Activated effector memory CD4-positive, alpha-beta T cell treated with anti-CD3 and anti-CD28 coated beads, Interleukin-2, amount 50 U/mL, for 16 hours (primary cell): ENCODE measurements at places on chromosomes 7 and 10.

- no peak for DNase-seq
Measured at GRCh38 chr7:81234896-81235295, 316.0 kb upstream of the SEMA3C start.

GRCh38 chr10:129511758-129512157 is 44.7 kb downstream of the MGMT start:
- no peak for DNase-seq

DNA sequence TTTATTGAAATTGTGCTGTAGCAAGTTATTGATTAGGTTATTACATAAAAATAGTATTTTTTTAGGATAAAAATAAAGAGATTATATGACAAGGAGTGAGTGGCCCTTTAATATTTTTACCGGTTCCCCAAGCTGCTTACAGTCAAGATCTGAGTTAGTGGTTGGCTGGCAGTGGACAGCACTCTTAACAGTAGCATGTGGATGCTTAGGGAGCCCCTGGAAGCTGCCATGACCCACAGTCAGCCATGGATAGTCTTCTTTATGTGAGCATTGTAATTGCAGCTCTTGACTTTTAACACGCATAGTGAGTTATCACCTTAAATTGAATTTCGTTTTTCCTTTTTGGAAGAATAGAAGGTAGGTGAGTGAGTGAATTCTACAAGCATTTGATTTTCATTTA is 22.1 kb downstream of the RAB18 start:
- no peak for DNase-seq

- DNase-seq: no peak
Measured at GRCh38 chr10:89887406-89887805, 186.0 kb downstream of the KIF20B start.

DNA sequence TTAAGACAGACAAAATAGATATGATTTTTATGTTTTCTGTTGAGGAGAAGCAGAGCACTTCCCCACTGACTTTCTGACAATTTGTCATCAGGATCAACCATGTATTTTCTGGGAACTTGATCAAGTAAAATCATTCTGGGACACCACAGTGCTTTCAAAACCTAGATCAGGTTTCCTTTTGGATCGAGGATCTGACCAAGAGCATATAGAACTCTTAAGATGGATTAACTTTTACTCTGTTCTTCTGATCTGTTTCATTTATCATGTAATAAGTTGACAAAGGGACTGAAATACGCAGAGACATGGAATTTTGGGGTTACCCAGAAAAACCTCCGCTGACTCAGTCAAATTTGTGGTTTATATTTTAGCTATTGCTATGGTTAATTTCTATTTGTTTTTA is 136.0 kb upstream of the WNT16 start:
- no peak for DNase-seq

DNA sequence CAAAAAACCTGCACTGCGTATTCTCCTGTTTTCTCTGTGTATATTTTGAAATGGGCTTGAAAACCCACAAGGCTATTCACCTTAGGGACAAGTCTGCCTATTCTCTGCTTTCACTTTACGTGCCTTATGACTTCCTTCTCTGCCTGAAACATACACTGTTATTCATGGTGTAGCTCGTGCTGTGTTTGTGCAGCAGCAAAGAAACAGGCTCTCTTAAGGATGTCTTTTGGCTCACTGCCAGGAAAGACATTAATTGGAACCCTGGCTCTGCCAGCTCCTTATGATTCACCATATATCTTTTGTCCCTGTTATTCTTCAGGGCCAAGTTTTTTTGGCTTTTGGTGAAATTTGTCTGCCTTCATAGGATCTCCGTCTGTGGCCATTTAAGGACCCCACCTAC is 92.4 kb downstream of the TMEM106B start:
- DNase-seq: no peak

GRCh38 chr7:745431-746154 is 18.5 kb upstream of the PRKAR1B start:
- peak; percentile 39 for DNase-seq

GRCh38 chr7:108158776-108159175 is 28.6 kb upstream of the LAMB4 start:
- DNase-seq: no peak

DNA sequence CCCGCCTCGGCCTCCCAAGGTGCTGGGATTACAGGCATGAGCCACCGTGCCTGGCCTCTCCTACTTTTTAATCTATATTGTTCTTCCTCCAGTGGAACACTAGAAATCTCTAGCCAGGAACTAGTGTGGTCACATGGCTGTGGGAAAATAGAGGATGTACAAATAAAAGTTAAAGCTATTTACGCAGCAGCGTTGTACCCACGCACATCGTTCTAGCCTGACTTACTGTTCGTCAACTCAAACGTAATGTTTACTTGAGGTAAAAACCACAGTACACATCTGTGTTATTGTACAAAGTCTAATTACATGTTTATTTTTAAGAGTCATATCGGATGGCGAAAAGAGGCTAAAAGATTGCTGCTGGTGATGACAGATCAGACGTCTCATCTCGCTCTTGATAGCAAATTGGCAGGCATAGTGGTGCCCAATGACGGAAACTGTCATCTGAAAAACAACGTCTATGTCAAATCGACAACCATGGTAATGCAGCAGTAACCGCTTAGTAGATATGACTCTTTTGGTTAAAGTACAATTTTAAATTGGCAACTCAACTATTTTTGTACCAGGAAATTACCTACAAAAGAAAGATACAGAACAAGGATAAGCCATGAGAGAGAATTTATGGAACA is 50.8 kb downstream of the ITGB8 start:
- no peak for DNase-seq
